ENCODE measurements at places on chromosomes 13 and 19.

- DNase-seq: no peak
Measured at GRCh38 chr19:50416034-50416977, 2.4 kb upstream of the SPIB start.

DNA sequence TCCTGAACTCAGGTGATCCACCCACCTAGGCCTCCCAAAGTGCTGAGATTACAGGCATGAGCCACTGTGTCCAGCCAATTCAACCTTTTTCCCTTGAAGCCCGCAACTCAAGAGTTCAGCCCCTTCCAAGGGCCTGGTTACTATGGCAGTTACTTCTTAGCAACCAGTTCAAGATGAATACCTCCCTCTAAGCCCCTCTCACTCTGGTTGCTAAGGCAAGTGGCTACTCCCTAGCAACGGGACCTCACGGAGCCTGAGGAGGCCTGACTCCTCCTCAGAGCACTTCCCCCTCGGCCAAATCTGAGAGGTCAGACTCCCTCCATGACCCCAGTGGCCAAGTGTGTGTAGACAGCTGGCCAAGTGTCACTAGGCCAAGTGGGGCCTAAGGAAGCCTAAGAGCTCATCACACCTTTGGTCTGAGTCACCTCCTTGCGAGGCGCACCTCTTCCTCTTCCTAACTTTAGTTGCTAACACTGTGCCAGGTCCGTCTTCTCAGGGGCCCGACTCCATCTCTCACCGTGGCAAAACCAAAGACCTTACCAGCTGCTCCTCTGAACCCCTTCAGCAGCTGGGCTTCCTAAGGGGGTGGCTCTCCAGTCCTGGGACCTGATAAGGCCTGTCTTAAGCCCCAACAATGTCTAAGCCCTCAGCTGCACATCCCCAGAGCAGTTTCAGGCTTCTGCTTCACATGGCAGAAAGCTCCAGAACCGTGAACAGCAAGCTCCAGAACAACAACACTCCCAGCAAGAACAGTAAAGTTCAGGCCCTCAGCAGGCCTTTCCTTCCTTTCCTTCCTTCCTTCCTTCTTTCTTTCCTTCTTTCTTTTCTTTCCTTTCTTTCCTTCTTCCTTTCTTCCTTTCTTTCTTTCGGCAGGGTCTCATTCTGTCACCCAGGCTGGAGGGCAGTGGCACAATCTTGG, 9.6 kb downstream of the CD37 start:
- no peak for DNase-seq

GRCh38 chr13:102913914-102914313, 68.1 kb downstream of the ERCC5 start:
- DNase-seq: no peak

- no peak for DNase-seq
Measured at GRCh38 chr13:50361282-50361681, 346.0 kb downstream of the KCNRG start.

DNA sequence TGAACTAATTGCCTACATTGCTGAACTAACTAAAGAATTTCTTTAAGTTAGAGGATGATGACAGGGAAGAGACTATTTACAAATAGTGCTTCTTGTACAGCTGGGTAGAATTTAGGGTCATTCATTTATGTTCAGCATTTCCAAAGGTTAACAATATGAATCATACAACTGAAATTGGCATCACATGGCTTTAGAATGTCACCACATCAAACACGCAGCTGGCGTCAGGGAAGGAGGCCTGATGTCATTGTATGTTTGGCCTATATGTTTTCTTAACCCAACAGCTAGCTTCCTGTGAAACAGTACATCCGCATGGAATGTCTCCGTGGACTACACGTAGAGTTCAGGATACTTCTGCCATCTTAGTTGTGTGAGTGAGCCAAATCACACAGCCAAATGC, 99.0 kb upstream of the TNFSF11 start:
- no peak for DNase-seq

GRCh38 chr19:10604460-10604980, 17.4 kb upstream of the AP1M2 start:
- DNase-seq: peak; percentile 58

- DNase-seq: no peak
Measured at GRCh38 chr13:73810647-73811046, 323.6 kb downstream of the KLF12 start.

GRCh38 chr13:39967199-39967959, 311.9 kb downstream of the COG6 start:
- no peak for DNase-seq

DNA sequence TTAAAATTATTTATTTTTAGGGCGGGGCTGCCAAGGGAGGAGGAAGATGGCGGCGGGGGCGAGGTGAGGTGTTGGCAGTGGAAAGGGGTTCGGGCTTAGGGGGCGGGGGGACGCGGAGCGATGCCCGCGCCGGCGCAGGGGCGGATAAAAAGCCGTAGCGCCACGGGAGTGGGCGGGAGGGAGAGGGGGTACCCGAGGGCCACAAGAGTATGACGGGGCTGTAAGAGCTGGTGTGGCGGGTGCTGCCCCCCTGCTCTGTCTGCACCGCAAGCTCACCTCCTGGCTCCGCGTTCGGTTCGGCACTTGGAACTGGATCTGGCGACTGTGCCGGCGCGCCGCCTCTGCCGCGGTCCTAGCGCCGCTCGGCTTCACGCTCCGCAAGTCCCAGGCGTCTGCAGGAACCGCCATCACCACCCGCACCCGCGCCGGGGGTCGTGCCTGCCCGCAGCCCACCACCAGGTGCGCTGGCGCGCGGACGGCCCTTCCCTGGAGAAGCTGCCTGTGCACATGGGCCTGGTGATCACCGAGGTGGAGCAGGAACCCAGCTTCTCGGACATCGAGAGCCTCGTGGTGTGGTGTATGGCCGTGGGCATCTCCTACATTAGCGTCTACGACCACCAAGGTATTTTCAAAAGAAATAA, 265.2 kb upstream of the SGCG start:
- no peak for DNase-seq

- no peak for DNase-seq
Measured at GRCh38 chr13:113471844-113472243, 18.6 kb upstream of the ADPRHL1 start.

DNA sequence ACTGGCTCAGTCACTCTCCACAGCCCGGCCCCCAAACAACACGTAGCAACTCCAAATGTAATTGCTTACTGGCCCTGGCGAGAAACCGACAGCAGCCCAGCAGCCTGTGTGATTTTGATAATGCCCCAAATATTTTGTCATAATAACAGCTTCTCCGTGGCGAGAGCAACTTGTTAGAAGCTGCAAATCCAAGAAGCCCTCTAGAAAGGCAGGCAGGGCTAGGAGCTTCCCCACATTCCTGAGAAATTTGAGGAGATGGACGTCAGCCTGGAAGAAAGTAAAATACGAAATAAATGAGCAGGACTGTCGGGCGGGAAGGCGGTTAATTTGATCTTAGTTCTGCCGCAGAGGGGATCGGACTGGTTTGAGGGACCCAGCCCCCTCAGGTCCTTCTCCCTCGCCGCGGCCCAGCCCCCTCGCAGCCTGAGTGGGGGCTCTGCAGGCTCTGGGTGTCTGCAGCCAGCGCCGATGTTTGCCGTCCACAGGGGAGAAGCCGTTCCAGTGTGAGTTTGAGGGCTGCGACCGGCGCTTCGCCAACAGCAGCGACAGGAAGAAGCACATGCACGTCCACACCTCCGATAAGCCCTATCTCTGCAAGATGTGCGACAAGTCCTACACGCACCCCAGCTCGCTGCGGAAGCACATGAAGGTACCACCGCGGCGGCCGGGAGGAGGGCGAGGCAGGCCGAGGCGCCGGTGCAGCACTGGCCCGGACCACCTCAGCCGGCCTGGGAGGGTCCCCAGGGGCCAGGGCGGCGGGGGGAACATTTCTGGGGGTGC, 3.1 kb downstream of the ZIC2 start:
- peak; percentile 50 for DNase-seq

GRCh38 chr19:33670398-33670797, 48.6 kb downstream of the CHST8 start:
- DNase-seq: no peak

DNA sequence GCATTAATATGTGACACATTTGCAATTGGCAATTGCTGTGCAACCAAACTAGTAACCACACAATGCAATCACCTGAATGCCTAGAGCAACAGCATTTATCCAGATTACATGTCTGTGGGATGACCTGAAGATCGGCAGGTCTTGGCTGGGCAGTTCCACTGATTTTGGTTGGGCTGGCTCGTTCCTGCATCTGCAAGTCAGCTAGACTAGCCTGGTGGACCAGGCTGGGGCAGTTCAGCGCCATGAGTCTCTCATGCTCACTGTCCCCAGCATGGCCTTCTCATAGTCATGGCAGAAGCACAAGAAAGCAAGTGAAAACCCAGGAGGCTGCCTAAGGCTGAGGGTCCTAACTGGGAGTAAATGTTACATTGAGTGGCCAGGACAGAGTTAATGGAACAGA, 229.1 kb upstream of the TSHZ3 start:
- no peak for DNase-seq

DNA sequence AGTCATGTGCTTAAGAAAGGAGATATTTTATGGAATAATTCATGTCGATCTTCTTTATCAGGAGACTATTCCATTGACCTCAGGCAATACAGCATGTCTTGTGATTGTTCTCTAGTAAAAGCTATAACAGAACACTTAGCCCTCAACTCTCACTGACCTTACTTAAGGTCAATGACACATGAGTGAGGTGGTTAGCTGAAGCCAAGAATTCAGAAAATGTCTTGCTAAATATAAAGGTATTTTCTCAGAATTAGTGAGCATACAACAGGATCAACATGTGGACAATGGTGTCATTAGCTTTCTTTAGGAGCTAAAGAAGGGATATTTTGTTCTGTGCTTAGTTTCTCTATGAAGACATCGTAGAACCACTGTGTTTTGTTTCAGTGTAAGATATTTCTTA, 1730.4 kb upstream of the SLC10A2 start:
- DNase-seq: no peak

GRCh38 chr19:28426110-28426729, 786.7 kb downstream of the UQCRFS1 start:
- DNase-seq: no peak

DNA sequence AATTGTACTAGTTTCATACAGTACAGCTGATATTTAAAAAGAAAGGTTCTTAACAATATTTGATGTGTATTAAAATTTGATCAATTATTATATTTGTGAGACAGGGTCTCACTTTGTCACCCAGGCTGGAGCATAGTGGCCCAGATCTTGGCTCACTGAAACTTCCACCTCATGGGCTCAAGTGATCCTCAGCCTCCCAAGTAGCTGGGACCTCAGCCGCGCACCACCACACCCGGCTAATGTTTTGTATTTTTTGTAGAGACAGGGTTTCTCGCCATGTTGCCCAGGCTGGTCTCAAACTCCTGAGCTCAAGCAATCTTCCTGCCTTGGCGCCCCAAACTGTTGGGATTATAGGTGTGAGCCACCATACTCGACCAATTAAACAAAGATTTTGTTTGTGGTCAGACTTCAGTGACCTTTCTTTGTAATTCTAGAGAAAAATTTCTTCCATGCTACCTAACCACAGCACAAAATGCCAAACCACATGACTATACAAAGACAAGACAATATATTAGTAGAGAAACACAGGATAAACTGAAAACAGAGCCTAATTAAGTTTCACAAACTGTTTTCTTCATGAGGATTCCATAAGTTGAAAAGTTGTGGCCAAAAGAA, 59.6 kb downstream of the RBM26 start:
- DNase-seq: no peak

- no peak for DNase-seq
Measured at GRCh38 chr19:29741776-29742175, 26.7 kb upstream of the C19orf12 start.

- DNase-seq: no peak
Measured at GRCh38 chr13:36130193-36130551, 1.0 kb downstream of the DCLK1 start.

DNA sequence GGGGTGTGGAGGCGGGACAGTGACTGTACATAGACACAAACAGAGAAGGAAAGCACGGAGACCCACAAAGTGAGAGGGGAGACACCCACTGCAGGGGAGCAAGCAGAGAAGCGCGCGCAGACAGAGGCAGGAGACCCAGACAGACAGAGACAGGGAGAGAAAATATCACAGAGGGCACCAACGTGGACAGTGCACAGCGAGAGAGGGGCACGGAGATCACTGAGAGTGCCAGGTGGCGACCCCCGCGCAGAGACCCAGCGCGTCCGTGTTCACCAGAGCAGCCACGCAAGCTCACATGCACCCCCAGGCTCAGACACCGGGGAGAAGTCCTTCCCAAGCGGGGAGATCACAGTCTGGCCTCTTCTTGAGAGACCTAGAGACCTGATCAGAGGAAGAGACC, 1.4 kb upstream of the CACNG7 start:
- no peak for DNase-seq

- peak; percentile 25 for DNase-seq
Measured at GRCh38 chr13:112453207-112453829, 77.2 kb downstream of the SPACA7 start.

DNA sequence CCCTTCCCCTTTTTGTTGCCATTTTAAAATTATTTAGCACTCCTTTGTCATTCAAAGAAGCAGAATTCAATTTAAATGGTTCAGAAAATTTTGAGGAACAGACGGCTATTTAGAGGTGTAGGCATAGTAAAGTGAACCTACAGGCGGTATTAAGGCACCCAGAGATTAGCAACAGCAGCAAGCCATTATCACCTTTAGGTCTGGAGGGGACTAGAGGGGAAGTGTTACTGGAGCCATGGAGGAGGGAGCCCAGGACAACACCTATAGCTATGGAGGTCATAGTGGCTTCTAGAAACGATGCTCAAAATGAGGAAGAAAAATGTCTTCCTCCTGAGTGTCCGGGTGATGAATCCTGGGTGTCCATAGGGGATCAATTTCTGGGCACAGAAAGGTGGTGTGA, 25.8 kb upstream of the MBNL2 start:
- DNase-seq: no peak

- DNase-seq: peak; percentile 55
Measured at GRCh38 chr19:55580628-55581144, at the start of gene ZNF579. TSS of gene ZNF579 (minus strand) at chr19:55580848. CDS start at chr19:55579639, 1,209 bp downstream.

DNA sequence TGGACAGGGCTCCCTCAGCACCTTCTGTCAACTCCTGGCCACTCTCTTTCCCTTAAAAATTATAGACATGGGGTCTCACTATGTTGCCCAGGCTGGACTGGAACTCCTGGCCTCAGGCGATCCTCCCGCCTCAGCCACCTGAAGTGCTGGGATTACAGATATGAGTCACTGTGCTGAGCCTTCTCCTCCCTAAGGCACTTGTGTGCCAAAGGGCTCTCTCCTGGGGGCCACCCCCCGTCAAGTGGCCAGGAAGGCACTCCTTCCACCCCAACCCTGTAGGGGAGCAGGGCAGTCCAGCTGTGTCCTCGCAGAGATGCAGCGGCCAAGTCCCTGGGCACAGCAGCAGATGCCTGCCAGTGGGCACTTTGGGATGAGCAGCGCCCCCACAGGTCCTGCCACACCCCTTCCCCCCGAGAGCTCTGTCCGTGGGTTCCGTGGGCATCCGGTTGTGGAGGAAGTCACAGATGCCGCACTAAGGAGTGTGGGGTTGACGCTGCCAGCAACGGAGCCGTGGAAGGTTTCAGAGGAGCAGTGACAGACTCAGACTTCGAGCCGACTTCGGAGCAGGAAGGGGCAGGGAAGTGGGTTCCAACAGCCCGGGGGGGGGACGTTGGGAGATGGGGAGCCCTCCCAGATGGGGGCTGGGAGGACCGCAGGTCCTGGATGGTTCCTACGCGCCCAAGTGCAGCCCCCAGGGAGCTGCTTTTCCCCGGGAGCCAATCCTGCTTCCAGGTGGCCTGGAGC, 3.3 kb upstream of the UQCR11 start:
- DNase-seq: no peak

- DNase-seq: no peak
Measured at GRCh38 chr13:96238861-96239260, 149.0 kb downstream of the HS6ST3 start.

GRCh38 chr19:45569619-45570421, 14.8 kb downstream of the OPA3 start:
- DNase-seq: peak; percentile 45

All from stimulated activated effector memory CD8-positive, alpha-beta T cell treated with anti-CD3 and anti-CD28 coated beads, Interleukin-12 subunit alpha, Interleukin-12 subunit beta, amount 100 ng/mL, for 72 hours (primary cell).